Left cardiac atrium (tissue), 4 donors: ENCODE measurements at places on chromosomes 16 and 17.

GRCh38 chr16:63822818-63823217 lies 1299.0 kb downstream of the CDH11 start:
- no peak for DNase-seq

DNA sequence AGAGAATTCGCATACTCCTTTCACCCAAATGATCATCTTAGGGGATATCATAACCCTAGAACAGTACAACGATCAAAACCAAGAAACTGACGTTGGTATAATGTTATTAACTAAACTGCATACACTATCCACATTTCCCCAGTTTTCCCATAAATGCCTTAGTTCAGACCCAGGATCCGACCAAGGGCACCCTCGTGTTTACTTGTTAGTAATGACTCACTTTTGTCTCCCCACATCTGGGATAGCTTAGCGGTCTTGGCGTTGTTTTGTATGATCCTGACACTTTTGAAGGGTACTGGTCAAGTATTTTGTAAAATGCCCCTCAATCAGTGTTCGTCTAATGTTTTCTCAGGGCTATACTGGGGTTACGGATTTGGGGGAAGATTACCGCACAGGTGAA lies 8.0 kb downstream of the HS3ST3A1 start:
- no peak for DNase-seq

- no peak for DNase-seq
Measured at GRCh38 chr16:54703339-54703738, 227.3 kb upstream of the IRX5 start.

DNA sequence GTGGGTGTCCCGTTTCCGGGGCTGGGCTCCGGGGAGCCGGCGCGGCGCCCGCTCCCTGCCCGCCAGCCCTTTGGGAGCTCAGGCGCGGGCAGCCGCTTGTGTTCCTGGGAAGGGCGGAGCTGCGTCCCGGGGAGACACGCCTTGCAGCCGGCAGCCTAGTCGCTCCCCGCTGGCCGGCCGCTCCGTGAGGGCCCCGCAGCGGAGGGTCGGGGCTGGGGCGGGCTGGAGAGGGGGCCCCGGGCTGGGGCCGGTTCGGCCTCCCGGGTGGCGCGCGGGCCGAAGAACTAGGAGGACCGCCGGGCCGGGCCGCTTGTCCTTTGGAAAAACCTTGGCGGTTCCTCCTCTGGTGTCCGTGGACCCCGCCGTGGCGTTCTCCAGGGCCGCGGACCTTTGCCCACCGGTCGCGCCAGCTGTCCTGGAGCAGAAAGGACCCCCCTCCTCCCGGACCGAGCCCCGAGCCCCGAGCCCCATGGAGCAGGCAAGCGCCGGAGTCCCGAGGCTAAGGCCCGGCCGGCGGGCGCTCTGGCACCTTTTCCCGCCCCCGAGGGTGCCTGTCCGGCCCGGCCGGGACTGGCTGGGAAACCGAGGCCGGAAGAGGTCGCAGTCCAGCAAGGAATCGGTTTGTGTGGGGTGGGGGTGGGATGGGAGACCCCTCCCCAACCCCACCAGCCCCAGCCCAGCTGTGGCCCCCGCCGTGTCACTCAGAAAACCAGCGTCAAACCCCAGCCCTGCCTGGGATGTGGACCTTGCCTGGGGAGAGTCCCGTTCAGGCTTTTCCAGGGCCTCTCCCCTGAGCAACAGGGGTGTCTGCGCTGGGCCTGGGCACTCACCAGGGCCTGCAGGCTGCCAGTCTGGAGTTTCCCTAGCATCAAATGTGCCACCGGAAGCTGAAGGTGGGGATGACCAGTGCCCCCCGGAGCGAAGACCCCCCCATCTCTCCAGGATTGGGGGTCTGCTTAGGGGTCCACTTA lies 6.8 kb upstream of the TBC1D3B start:
- peak; percentile 79 for DNase-seq

DNA sequence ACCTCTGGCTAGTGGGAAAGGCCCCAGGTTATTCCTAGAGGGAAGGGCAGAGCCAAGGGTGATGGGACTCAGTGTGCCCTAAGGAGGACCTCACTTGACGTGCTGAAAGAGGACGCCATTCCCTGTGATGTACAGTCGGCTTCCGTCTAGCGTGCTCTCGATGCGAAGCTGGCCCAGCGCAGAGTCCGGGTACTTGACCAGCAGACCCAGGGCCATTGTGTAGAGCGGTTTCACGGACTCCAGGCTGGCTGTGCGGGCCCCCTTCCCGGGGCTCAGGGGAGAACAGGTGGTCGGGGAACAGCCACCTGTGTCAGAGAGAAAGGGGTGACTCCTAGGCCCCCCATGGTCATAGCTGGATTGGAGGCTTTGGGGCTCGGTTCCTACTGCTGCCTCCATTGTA lies 19.9 kb downstream of the PLEKHG4 start:
- no peak for DNase-seq

- DNase-seq: peak; percentile 85
Measured at GRCh38 chr17:2054512-2055291, at the start of gene HIC1. Gene HIC1, plus strand, starts transcription at chr17:2055103. Its CDS starts 1,588 bp downstream, at chr17:2056691.

DNA sequence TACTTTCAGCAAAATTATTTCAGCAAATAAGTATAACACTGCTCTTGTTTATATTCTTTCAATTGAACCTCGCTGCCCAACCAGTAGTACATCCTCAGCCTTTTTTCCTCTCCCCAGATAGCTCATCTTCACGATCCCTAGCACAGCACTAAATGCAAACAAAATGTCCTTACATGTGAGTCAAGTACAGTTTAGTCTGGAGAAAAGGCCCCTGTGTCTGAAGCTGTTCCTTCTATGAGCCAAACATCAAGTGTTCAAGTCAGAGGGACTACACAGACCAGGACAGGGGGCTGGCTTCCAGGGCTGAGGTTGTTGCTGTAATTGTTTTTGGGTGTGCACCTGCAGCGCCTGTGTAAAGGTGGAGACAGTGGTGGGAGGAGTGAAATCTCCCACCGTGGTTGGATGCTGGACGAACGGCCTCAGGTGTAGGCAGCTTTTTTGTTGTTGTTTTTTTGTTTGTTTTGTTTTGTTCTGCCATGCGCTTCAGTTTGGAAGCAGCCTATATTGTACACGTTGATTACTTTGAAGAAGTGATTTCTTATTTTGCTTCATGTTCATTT lies 147.1 kb downstream of the PRKCA start:
- DNase-seq: no peak

DNA sequence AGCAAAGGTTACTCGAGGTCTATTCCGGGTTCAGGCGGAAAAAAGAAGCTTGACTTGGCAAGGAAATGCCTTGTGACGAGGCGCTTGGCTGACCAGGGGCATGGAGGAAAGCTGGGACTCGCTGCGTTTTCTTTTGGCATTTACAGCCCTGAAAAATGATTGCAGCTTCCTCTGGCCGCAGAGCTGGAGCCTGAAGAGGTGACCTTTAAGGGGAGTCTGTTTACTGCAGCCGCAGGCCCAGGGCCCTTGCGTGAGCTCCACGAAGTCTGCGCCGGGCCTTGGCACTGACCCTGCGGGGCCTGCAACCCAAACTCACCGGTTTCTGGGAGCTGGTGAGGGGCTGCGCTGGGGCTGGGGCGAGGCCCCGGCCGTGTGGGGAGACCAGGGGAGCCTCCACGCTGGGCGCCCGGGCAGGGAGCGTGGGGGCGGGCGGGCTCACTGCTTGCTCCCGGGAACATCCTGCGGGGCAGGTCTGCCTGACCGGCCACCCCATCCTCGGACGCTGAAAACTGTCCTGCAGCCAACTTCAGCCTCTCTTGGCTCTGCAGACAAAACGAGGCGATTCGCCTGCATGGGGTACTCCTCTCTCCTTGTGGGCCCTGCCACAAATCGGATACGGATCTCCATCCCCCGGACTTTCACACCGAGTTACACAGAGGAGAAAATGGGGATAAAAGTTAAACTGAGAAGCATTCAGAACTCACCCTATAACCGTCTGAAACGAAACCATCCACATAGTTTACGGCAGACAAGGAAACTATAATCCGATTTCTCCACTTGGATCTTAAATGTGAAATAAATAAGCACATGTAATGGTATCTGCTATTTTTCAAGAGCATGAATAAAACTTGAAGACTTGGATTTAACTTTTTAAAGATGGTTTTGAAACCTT lies 206.3 kb upstream of the FOXF1 start:
- DNase-seq: peak; percentile 38

DNA sequence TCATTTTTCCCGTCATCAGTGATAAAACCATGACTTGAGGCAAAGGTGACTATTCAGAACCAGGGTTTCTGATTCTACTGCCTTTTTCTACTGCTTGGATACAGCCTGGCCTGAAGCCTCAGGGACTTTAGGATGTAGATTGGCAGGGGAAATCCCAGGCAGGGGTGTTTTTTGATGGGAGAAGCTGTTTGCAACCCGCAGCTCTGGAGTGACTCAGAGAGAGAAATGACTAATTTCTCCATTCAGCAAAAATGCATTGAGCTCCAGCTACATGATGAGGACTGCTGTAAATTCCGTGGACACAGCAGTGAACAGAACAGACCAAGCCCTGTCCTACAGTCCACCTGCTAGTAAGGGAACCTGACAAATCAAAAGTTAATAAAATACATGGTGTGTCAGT lies 560.6 kb downstream of the CDH13 start:
- DNase-seq: no peak

- DNase-seq: no peak
Measured at GRCh38 chr17:31089471-31089870, 5.3 kb upstream of the NF1 start.

GRCh38 chr16:66026211-66026610 lies 340.3 kb upstream of the CDH5 start:
- DNase-seq: no peak

GRCh38 chr17:66959641-66960375 lies 4.7 kb upstream of the CACNG4 start:
- DNase-seq: no peak

- no peak for DNase-seq
Measured at GRCh38 chr17:44775838-44776621, 17.2 kb downstream of the ADAM11 start.

DNA sequence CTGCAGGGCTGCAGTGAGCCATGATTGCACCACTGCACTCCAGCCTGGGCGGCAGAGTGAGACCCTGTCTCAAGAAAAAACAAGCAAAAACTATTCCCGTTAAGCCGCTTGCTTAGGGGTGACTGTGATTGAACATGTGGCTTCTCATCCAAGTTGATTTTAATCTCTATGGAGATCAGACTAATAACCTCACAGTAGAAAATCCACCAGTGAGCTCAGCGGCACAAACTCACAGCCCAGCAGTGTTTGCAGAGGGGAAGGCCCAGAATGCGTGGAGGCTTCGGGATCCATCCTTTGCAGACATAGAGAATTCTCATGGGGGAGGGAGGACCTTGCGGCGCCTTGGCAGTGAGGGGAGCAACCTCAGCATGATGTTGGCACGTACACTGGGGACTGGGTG lies 7.4 kb downstream of the BANP start:
- DNase-seq: no peak

- DNase-seq: no peak
Measured at GRCh38 chr16:80883159-80883642, 78.8 kb upstream of the CDYL2 start.

- DNase-seq: no peak
Measured at GRCh38 chr17:8896087-8896486, 28.6 kb upstream of the PIK3R6 start.

DNA sequence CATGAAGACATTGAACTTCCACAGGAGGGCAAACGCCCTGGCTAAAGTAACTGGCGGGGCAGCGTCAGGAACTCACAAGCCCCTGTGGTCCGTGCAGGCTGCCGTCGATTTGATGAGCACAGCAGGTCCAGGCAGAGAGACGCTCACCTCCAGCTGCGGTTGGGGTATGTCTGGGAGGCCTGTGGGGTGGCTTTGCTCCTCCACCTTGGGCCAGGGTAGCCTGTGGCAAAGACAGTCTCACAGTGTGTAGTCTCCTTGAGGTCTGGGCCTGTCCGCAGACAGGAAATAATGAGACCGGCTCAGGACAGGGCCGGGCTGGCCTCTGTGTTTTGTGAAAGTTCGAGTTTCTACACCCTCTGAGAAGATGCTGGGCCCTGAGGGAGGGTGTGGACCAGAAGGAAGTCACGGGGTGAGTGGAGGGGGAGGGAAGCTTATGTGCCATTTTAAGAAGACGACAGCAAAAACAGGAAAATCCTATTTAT lies 103.3 kb downstream of the METRNL start:
- DNase-seq: no peak

- no peak for DNase-seq
Measured at GRCh38 chr16:50836121-50836621, 94.3 kb downstream of the CYLD start.

DNA sequence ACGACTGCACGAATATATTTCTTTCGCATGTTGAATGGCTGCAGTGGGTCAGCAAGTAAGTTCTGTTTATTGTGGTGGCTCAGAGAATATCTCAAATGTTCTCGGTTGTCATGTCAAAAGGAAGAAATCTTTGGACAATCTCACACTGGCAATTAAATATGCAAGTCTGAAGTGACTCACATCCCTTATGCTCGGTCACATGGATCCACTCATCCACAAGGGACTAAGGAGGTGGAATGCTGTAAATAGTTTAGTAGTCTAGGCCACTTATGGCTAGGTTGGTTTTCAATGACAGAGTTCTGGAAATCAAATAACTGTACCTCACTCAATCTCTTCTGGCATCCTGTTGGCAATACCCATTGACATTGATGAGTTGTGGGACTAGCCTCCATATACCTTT lies 33.0 kb upstream of the PMP22 start:
- no peak for DNase-seq

DNA sequence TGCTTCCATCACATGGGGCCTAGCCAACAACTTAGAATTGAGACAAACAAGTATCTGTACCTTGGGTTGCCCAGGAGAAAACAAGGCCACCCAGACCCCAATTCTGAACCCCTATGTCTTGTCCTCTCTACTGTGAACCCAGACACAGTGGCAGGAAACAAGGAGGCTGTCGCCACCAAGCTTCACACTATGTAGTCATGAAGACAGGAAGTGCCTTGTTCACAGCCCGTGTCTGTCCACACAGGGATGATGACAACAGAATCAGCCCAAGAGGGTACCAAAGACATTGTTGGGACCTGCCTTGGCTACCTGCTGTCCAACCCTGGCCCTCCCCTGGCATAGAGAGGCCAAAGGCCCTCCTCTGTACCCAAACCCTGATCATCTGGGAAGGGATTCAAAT lies 84.8 kb downstream of the CDYL2 start:
- DNase-seq: no peak

DNA sequence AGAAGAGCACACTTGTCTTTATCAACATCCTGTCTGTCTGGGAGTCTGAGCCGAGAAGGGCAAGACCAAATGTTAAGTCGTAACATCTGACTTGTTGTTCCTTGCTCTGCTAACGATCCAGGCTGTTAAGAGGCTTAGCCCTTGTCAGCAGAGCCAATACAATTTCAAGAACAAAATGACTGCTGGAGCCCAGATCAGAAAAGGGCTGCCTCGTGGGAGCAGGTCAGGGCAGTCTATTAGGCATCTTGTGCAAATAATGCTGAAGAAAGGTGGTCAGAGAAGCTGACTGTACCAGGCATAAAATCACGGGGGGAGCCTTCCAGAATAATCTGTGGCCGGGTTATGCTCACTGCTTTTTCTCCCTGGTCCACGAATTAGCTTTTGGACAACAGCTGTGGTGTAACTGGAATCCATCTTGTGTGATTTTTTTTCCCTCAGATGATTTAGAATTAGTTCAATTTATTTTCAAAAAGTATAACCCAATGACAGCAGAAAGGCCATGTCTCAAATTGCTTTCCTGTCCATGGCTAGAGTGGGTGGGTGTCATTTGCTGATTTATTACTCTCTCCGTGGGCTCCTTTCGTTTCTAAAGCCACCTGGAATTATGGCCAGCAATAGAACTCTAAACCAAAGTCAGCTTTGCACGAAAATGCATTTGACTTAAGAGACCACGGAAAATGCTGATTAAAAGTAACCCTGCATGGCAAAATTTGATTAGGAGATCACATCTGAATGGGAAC lies 221.1 kb upstream of the HSBP1 start:
- DNase-seq: no peak

GRCh38 chr16:51591480-51591879 lies 440.4 kb upstream of the SALL1 start:
- no peak for DNase-seq

GRCh38 chr17:13735861-13736260 lies 134.1 kb upstream of the HS3ST3A1 start:
- DNase-seq: no peak
